ENCODE measurements at places on chromosomes 12 and 14.

DNA sequence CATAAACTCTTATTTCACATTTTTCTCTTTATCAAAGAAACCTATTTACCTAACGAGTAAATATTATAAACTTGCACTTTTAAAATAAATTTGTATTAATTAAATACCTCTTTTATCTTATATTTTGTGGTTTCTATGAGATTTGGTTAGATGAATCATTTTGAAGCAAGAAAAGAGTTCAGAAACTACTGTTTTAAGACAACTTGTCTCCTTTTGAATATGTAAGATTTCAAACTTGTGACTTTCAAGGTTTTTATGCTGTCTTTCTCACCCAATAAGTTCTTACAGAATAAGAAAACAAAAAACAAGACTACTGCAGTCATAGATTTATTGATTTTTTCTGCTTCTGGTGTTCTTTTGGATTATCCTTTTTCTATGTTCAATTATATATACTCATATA, 339.0 kb downstream of the SNAPC1 start:
- DNase-seq: no peak

GRCh38 chr12:46548605-46549071, 176.1 kb upstream of the SLC38A2 start:
- no peak for DNase-seq

DNA sequence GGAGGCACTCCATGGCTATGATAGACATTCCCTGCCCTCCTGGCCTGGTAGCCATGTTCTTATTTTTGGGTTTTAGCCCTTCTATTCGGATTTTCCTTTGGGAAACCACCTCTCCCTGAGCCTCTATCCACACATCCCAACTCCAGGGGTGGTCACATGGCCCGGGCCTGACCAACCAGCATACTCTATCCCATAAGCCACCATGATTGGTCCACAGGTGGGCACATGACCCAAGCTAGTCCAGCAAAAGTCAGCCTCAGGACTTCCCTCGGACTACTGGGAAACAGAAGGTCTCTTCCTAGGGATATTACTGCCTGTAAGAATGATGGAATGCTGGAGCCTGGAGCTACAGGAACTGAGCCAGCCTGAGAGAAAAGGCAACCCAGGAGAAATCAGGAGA, 12.5 kb downstream of the PRIMA1 start:
- DNase-seq: no peak

DNA sequence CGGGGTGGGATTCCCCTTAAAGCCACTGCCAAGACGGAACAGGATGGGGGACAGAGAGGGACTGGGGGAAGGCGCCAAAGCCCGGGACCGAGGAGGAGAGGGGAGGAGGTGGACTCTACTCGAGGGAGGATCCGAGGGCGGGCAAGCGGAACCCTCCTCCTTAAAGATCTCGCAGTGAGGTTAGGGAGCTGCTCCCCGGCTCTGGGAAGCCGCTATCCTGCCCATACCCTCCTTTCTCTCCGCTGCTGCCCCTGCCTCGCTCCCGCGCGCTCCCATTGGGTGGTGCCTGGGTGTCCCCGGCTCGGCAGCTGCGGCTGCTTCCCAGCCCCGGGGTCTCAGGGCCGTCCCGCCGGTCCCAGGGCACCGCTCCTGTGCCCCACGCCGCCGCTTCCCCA, 16.4 kb downstream of the KRT18 start:
- DNase-seq: no peak

- DNase-seq: peak; percentile 43
Measured at GRCh38 chr12:42716491-42716891, 126.9 kb upstream of the PRICKLE1 start.

DNA sequence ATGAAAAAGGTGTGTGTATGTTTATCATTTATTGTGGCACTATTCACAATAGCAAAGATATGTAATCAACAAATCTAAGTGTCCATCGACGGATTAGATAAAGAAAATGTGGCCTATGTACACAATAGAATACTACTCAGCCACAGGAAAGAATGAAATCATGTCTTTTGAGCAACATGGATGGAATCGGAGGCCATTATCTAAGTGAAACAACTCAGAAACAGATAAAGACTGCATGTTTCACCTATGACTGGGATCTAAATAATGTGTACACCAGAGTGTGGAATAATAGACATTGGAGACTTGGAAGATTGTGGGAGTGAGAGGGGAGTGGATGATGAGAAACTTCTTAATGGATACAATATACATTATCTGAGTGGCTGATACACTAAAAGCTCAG, 44.0 kb downstream of the CCER1 start:
- no peak for DNase-seq

GRCh38 chr12:99759444-99759843, 111.9 kb downstream of the GARIN6 start:
- DNase-seq: no peak

DNA sequence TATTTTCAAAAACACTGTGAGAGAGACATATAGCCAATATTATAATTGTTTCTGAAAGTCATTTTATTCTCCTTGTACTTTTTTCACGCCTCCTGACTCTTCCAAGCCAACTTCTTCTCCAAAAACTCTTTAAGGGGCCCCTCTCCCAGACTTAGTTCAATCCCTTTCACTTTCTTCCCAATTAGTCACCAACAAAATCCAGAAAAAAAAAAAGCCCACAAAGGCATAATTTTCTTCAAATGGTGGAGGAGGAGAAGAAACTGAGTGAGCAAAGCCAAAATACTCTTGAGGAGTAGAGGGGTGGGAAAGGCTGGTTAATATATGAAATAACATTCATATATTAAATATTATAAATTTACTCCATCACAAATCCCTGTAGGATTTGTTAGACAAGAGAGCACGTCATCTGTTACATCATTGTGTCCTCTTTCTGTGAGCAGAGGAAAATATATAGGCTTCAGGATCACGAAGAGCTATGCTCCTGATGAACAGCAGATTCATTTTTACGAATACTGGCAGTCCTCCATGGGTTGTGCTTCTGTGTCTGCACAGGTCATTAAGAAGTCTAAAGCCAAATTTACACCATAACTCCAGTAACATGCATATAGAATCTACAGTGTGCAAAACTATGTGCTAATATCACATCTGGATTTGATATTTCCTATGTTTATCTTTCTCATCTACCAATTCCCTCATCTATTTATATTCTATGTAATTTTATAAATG, 25.9 kb upstream of the NID2 start:
- no peak for DNase-seq

DNA sequence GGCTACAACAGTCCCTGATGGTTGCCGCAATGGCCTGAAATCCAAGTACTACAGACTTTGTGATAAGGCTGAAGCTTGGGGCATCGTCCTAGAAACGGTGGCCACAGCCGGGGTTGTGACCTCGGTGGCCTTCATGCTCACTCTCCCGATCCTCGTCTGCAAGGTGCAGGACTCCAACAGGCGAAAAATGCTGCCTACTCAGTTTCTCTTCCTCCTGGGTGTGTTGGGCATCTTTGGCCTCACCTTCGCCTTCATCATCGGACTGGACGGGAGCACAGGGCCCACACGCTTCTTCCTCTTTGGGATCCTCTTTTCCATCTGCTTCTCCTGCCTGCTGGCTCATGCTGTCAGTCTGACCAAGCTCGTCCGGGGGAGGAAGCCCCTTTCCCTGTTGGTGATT, 16.9 kb downstream of the GPRC5A start:
- DNase-seq: no peak

- DNase-seq: no peak
Measured at GRCh38 chr14:50371546-50371945, 25.1 kb downstream of the CDKL1 start.

DNA sequence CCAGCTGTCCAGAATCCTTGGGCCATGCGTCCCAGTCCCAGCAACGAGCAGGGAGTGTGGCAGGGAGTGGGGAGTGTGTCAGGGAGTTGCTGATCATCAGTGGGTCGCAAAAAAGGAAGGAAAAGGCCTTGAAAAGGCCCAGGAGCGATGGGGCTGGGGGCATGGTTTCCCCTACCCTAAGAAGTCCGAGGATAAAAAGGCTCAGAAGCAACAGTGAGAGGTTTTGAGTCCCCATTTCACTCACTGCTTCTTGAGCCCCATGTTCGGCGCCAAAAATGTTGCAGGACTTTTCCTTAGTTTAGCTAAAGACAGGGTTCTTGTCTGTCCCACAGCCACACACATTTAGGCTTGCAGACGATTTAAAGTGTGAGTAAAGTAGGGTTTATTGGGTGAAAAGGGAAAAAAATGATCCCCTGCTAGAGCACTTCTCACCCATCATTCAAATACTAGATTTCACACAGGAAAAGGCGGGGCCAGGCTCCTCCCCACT, 189.5 kb downstream of the KCNC2 start:
- DNase-seq: no peak

- DNase-seq: peak; percentile 7
Measured at GRCh38 chr14:75011356-75011994, 8.8 kb downstream of the EIF2B2 start.

DNA sequence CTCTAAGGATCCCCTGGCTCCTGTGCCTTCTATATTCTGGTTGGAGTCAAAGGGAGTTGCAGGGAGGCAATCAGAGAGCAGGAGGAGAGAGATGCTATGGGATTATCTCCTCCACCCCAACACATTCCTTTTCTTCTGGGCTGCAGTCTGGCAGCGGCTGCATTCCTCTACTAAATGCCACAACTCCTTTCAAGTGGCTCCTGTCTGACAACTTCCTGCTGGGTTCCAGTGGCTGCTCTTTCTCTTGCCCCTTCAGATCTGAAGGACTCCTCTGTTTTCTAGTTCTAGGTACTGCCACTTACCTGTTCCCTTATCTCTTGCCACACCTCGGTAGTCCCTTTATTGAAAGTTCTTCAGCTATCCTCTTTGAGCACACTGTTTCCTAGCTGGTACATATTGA, 425.0 kb downstream of the SNAPC1 start:
- DNase-seq: no peak

DNA sequence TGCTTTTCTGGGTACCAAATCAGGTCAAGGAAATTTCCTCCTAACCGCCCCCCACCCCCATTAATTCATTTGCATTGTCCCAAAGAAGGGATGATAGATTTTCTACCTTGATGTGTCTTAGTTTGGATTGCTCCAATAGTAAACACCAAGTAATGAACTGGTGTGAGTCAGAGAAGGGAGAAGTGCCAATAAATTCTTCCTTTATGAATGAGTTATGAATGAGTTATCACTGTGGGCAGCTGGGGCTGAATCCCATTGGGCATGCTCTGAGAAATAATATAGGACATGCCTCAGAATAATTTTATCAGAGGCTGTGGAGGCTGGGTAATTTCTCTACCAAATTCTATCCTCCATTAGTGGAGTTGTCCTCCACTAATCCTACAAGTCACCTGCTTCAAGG, 277.9 kb upstream of the FLRT2 start:
- DNase-seq: peak; percentile 4

DNA sequence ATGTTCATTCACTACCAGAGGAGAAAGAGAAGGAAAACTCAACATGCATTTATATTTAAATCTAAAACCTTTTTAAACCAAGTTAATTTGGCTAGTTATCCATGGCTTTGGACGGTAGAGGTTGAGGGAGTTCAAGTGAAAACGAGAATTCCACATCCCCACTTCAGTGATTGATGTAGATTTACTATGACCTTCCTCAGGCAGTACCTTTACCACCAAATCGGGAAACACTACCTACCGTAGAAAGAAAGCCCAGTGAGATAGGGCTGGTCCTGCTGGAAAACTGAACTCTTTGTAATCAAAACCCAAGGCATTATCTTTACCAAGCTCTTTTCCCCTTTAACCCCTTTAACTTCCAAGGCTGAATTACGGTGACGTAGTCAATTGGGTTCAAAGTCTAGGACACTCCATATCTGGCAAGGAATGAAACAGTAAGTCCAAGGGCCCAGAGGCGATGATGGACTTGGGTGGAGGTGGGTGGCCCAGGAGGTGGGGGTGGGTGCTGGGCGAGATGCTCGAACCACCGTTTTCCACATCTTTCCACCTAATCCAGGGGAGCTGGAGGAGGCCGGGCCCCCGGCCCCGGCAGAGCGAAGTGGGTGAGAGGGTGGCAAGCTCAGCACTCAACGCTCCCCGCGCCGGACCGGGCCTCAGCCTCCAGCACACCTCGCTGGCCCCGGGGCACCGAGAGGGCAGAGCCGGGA, 618 bp downstream of the SEC23A start:
- peak; percentile 4 for DNase-seq

DNA sequence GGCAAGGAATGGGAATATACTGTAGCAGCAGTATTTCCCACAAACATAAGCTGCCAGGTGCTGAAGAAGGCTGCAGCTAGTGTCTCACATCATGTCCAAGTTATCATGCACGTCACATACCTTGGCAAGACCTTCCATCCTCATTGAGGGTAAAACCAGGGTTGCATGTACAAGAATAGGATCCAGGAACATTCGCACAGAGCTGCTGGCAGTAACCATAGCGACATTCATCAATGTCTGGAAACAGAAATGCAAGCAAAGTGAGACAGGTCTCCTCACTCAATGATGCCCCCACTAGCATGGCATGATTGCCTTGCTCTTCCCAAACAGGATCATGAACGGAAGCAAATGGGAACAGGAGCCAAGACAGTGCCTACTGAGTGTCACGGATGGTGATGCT, 23.8 kb upstream of the TC2N start:
- no peak for DNase-seq

DNA sequence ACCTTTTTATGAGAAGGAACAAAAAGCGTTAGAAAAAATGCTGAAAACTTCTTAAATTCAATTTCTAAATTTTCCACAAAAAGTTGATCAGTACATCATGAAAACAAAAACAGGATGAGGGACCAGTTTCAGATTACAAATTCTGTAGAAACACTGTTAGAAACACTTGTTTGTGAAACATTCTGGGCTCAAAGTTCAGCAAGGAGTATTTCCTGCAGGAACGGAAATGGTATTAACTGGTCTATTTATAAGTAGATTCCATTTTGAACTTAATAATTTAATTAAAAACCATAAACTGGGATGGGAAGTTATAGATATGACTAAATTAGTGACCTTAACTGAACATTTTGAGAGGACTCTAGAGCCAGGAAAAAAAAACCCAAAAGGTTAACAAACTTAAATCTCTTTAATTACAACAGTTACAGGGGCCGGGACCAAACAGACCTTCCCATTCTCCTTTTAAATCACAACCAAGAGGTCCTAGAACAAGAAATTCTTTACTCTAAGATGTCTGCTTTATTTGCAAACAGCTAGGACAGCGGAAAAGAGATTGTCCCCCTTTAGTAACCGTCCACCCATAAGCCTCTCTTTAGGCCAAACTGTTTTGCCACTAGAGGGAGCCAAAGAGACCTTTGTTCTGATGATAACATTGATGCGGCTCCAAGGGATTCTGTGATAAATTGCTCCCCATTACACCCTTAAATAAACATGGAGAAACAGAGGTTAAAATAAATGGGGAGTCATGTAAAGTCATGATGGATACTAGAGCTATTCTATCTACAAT, 69.0 kb upstream of the RERGL start:
- DNase-seq: no peak

- DNase-seq: no peak
Measured at GRCh38 chr12:67647181-67647798, 1.3 kb upstream of the DYRK2 start.

GRCh38 chr12:22858849-22859570, 234.0 kb downstream of the ETNK1 start:
- no peak for DNase-seq

GRCh38 chr14:93984987-93985410, 8.6 kb upstream of the ASB2 start:
- DNase-seq: peak; percentile 33
